ENCODE measurements at places on chromosomes 12 and 14.

DNA sequence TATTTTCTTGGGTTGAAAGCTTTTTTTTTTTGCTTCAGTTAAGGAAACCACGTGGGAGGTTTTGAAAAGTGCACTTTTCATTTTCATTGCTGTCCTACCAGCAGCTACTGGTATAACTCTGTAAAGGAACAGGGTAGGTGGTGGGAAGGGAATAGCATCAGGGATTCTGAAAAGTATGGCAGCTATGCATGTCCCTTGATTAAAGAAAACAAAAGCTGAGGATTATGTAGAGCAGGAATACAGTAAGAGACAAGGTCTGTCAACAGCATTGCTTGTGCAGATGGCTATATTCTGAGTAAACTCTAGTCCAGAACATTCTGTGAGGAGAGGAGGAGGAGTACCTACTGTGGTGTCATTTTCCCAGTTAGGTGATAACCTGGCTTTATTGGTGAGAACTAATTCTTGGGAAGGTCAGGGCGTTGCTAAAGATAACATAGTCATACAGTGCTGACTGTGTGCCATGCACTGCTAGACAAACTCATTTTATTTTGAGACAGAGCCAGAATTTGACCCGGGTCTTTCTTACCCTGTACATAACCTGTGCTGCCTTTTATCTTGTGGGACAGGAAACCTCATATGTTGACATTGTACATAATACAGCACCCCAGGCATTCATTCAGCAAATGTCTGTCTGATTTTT is 80.3 kb upstream of the TRAF3 start:
- no peak for DNase-seq

DNA sequence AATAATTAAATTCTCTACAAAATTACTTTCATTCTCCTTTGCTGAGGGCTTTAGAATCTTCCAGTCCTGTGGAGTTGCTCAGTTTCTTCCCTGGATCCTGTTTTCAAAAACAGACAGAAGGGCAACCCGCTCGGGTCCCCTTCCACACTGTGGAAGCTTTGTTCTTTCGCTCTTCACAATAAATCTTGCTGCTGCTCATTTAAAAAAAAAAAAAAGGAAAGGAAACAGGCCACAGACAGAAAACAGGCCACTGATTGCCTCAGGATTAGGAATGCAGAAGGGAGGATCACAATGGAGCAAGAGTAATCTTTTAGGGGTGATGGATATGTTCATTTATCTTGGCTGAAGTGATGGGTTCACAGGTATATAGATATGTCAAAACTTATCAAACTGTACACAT is 29.5 kb upstream of the HIGD1C start:
- DNase-seq: no peak

GRCh38 chr12:13950502-13950901 is 30.9 kb downstream of the GRIN2B start:
- DNase-seq: no peak

GRCh38 chr14:91252871-91253794 is 8.6 kb upstream of the GPR68 start:
- DNase-seq: no peak

GRCh38 chr14:101961011-101961721 is 3.2 kb upstream of the DYNC1H1 start:
- DNase-seq: peak; percentile 62

- DNase-seq: no peak
These were observed 63.1 kb upstream of the ARID2 start for GRCh38 chr12:45666396-45666795.

DNA sequence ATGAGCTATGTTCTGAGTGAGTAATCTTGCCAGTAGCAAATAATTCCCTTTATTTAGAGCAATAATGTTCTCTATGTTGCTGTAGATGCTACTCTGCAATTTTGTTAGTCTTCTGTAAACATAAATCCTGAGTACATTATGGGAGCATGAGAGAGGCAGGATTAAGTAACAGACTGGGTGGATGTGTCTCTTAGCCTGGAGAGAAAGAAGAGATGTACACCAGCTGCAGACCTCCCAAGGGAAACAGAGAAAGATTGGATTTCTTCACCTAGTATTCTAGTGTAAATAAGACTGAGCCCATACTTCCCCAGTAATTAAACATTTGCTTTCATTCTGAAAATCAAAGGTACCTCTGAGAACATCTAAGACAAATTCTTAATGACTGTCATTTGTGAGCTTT is 564.0 kb downstream of the TRHDE start:
- DNase-seq: no peak

DNA sequence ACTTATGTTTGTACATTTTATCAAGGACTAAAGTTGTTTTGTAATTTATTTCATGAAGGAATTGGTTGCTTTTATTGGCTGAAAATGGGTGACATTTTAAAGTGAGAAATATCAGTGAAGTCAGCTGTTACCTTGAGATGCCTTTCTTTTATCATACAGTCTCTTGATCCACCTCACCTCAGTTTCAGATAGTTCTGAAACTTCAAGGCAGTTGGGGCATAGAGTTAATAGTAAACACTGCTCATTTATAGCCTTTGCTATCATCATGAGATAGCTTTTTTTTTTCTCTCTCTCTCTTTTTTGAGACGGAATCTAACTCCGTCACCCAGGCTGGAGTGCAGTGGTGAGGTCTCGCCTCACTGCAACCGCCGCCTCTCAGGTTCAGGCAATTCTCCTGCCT is 76.7 kb downstream of the MON2 start:
- no peak for DNase-seq

DNA sequence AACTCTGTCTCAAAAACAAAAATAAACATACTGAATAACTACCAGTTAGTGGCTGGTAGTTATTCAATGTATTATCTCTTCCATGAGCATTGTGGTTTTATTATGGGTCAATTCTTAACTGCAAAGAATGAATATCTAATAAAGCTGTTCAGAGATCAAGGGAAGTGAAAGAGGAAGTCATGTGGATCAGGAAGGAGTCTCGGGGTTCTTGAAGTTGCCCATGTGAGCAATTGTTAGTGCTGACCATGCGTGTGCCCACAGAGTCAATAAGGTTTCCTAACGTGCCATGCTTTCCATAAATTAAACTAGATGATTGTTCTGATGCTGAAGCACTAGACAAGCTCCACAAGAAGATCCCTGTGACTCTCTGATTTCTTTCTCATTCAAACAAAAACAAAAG is 136.5 kb upstream of the CPSF6 start:
- DNase-seq: no peak

GRCh38 chr12:105382771-105383622 is 52.5 kb downstream of the C12orf75 start:
- no peak for DNase-seq

DNA sequence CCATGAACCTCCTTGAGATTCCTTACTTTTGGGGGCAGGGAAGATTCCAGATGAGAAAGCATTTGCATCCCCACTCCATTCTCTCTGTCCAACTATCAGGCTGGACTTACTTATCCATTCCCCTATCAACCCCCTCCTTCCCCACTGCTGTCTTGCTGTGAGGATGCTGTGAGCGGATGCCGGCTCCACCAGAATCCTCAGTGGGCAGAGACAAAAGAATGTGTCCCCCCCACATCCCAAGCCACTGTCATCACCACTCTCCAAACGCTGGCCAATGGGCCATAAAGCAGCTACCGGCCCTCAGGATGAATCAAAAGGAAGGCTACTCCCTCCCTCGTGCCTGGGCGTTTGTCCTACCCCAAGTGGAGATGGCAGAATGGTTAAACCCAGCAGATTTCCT is 173.0 kb upstream of the NTF3 start:
- DNase-seq: no peak

Measured in stimulated activated CD4-positive, alpha-beta T cell treated with anti-CD3 and anti-CD28 coated beads, Interleukin-1b, Interleukin-23, amount 100 ng/mL, for 4 hours (primary cell).